Stimulated activated CD4-positive, alpha-beta T cell treated with anti-CD3 and anti-CD28 coated beads, Interleukin-12 subunit alpha, Interleukin-12 subunit beta, amount 100 ng/mL, for 48 hours (primary cell): ENCODE measurements at places on chromosomes 7 and 10.

DNA sequence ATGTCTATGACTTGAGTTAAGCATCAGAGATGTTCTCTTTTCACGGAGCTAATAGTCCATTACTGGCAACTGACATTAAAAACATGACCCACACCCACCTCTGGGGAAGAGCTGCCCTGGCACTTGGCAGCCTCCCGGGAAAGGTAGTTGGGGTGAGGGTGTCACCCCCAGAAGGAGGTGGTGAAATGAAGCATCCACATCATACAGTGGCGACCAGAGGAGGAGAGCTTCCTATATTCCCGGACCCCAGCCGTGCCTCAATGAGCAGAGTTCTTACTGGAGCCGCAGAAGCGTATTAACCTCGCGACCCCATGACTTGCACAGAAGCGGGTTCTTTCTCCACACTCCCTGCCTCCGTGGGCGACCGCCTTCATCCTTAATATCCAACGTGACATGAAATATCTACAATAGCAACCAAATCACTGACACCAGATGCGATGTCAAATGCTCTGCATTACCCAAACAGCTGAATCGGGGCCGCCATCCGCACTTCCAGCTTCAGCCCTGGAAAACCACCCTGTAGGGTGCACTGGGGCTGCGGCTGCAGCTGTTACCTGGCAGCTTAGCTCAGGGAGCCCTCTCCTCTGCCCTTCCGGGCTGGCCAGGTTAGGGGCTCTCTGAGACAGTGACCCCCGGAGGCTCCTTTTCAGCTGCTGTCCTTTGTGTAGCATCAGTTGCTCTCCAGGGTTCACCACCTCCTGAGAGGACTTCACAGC is 103.1 kb upstream of the PARD3 start:
- no peak for DNase-seq

- DNase-seq, result no peak
Observed at GRCh38 chr10:876438-876837, 55.1 kb downstream of the LARP4B start.

- no peak for DNase-seq
Observed at GRCh38 chr10:102632394-102633111, 11.7 kb upstream of the TRIM8 start.

- no peak for DNase-seq
Observed at GRCh38 chr7:68334636-68335272, 1263.5 kb upstream of the AUTS2 start.

DNA sequence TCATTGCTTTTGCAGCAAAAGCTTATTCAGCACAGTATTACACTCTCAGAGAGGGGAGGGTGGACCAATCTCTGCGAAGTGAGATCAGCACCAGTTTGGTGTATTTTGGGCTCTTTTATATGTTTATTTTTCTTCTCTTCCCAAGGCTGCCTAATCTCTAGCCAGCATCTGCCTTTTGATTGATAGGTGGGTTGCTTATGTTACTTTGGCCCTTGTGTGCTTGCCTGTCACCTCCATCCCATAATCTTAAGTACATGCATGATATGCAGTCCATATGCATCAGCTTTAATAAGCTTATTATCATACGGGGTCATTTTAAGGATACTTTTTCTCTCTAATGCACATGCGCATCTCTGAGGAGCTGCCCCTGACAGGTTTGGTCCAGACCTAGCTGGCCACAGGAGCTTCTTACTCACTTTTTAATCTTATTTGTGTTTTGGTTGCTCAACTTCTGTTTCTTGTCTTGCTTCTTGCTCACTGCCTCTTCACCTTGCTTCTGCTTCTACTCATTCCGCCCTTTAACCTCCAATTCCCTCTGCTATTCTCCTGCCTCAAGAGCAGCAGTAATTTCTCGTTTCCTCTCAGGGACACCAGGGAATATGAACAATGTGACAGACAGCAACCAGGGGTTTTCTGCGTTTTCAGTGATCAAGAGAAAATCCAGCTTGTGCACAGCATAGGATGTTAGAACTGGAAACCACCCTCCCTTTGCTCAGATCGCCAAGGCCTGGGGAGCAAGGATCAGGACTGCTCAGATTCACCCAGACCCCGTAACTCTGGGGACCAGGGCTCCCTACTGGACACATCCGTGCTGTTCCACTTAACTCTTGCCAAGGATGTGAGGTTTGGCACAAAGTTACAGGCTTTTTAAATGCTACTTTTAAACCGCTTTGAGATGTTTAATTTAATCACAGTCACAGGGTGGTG is 10.0 kb downstream of the RGR start:
- no peak for DNase-seq

GRCh38 chr7:129630341-129630740 is 18.8 kb downstream of the NRF1 start:
- DNase-seq, result no peak
